Stimulated activated CD8-positive, alpha-beta memory T cell treated with anti-CD3 and anti-CD28 coated beads, Interleukin-7, amount 100 ng/mL, for 1 hour (primary cell): ENCODE measurements at places on chromosomes 3 and 15.

- no peak for DNase-seq
Observed at GRCh38 chr3:179250803-179251476, at the start of gene KCNMB3. KCNMB3 (minus strand) TSS chr3:179251114; CDS start chr3:179250990, 124 bp downstream.

GRCh38 chr15:89490814-89491315 lies 5.5 kb downstream of the RHCG start:
- no peak for DNase-seq

- no peak for DNase-seq
Observed at GRCh38 chr15:28981921-28982320, 96.1 kb downstream of the APBA2 start.

GRCh38 chr3:105764378-105765307 lies 104.2 kb downstream of the CBLB start:
- DNase-seq = no peak

GRCh38 chr3:146159616-146160320 lies 1.2 kb downstream of the PLOD2 start:
- no peak for DNase-seq

GRCh38 chr3:43294975-43295374 lies 8.6 kb downstream of the SNRK start:
- no peak for DNase-seq

- no peak for DNase-seq
Observed at GRCh38 chr3:42078677-42079076, 12.5 kb upstream of the TRAK1 start.

GRCh38 chr3:128468285-128468790 lies 1.6 kb upstream of the DNAJB8 start:
- no peak for DNase-seq

DNA sequence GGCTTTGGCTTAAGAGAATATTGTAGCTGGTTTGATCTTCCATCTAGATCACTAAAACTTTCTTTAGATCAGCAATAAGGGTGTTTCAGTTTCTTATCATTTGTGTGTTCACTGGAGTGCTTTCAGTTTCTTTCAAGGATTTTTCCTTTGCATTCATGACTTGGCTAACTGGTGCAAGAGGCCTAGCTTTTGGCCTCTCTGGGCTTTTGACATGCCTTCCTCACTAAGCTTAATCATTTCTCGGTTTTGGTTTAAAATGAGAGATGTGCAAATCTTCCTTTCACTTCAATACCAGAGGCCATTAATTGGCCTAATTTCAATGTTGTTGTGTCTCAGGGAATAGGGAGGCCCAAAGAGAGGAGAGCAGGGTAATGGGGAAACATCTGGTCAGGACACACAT lies 30.3 kb upstream of the CCNB2 start:
- no peak for DNase-seq

DNA sequence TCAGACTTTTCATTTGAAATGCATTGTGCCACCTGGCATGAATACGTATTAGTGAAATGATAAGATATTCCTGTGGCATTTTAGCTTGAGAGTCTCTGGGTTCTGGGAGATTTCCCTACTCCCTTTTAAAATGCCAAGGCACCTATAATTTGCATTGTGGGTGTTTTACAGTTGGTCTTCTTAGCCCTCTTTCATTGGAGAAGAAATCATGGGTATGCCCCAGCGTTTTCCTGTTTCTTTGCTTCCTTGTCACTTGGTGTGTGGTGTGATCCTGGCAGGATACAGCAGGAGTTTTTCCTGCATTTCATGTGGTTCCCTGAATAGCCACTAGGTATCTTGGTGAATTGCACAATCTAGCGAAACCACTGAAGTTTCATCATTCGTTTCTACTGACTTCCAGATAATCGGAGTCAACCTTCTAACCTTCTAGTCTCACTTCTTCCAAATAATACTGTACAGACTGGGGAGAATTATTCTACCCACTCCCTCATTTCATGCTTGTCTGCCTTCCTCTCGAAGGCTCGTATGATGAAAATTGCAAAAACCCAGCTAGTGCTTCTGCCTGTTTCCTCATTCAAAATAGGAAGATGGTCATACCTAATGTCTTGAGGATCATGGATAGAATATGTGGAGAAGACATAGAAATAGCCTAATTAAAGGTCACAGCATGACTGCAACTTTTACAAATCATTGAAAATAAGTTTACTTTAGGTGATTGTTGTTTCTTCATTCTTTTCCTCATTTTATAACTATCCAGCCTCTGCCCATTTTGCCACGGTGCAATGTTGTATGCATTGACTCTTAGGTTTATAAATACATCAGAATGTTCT lies 2.6 kb downstream of the BHLHE40 start:
- DNase-seq = no peak

DNA sequence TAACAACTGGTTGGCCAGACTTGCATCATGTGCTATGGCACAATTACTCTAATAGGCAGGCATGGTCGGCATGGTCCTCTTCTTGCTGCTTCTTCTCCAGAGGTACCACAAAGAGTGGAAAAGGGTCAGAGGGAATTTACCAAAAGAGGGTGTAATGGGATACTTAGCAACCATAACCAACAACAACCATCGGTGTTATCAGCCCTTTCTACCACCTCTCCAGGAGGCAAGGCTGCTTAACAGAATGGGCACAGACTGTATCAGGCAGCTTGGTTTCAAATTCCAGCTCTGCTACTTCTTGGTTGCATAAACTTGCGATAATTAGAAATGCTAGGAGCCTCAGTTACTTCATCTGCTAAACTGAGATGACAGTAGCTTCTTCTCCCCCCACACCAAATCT lies 284.6 kb upstream of the CRBN start:
- no peak for DNase-seq

DNA sequence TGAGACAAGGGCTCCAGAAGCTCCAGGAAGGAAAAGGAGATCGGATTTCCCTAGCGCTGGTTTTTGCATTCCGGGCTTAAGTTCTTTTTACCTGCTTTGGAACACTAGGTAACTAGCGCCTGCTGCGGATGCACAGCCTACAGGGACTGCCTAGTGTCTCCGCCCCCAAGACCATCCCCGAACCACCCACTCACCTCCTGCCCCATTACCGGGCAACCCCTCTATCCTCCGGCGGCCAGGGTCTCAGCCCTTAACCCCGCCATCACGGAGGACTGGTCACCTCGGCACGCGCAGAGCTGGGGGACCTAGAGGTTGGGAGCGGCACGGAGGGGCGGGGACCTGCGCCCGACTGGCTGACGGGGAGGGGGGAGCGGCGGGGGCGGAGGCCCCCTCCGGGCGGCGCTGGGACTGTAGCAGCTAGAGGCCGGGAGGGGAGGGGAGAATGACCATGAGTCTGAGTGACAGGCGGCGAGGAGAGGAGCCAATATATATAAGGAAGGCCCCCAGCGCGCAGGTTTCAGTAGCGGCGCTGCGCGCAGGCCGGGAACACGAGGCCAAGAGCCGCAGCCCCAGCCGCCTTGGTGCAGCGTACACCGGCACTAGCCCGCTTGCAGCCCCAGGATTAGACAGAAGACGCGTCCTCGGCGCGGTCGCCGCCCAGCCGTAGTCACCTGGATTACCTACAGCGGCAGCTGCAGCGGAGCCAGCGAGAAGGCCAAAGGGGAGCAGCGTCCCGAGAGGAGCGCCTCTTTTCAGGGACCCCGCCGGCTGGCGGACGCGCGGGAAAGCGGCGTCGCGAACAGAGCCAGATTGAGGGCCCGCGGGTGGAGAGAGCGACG lies at the start of gene DLL4:
Gene DLL4 (plus strand): TSS at position 520 of the 839 bp plus-strand sequence. CDS start 329 bp downstream, outside the sequence.
- DNase-seq = no peak

DNA sequence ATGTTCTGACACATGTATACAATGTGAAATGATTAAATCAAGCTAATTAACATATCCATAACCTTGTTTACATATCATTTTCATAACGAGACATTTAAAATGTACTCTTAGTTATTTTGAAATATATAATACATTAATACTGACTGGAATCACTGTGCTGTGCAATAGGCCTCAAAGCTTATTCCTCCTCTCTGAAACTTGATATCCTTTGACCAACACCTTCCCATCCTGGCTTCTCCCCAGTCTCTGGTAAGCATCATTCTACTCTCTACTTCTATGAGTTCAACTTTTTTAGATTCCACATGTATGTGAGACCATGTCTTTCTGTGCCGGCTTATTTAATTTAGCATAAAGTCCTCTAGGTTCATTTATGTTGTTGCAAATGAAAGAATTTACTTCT lies 47.1 kb upstream of the IL20RB start:
- no peak for DNase-seq

- DNase-seq = no peak
Observed at GRCh38 chr15:52486003-52486996, 42.4 kb downstream of the MYO5A start.

DNA sequence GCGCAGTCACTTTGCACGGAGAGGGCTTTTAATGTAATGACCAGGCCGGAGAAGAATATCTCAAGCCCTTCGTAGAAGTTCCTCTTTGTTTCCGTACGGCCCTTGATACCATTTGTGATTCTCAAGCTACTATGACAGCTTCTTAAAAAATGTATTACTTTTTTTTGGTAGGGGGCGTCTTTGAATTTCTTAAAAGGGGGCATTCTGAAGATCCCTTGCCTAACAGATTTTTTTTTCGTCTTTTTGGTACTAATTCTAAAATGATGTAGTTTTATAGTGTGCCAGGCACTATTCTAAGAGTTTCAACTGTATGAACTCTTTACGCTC lies 614.0 kb downstream of the MCTP2 start:
- no peak for DNase-seq

- no peak for DNase-seq
Observed at GRCh38 chr3:130465521-130465920, 51.5 kb upstream of the COL6A6 start.

GRCh38 chr3:147406028-147406931 lies at the start of gene ZIC4:
ZIC4 (minus strand) TSS chr3:147406543; CDS start chr3:147402797, 3,746 bp downstream.
- DNase-seq = no peak

DNA sequence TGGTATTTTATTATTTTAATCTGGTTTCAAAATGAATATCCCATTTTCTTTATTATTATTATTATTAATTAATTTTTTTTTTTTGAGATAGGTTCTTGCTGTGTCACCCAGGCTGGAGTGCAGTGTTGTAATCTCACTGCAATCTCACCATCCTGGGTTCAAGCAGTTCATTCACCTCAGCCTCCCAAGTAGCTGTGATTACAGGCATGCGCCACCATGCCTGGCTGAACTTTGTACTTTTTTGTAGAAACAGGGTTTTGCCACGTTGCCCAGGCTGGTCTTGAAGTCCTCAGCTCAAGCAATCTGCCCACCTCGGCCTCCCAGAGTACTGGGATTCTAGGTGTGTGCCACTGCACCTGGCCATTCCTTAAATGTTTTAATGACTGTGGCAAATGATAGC lies 28.6 kb downstream of the DAG1 start:
- DNase-seq = no peak

DNA sequence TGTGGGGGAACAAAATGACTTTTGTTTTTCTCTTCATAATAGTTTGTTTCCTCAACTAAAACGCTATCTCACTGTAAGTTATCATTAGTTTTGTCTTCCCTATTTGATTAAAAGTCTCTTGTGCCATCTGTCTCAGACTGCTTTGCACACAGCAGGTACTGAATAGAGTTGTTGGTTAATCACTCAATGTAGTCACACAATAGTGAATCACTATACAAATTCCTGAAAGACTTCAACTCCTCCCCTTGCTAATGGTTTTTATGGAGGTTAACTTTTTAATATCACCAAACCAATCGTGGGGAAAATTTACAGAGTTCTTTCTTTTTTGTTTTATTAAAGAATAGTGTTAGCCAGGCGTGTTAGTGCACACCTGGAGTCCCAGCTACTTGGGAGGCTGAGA lies 2.6 kb upstream of the NGLY1 start:
- no peak for DNase-seq

GRCh38 chr15:55250941-55251340 lies 38.7 kb downstream of the RAB27A start:
- no peak for DNase-seq

DNA sequence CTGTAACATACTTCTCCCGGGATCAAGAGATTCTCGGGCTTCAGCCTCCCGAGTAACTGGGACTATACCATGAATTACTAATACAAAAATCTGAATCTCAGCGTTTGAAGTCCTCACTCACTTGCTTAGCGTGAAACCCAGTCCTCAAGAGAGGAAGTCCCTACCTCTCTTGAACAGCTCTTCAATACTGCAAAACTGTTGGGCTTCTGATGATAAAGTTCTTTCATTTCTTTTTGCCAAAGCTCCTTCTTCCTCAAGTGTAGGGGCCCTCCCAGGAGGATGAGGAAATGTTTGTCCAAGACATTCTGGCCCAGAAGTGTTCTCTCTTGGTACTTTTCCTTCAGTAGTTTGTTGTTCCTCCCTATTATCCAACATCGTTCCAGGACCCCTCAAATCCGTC lies 48.5 kb downstream of the FMN1 start:
- DNase-seq = no peak

- no peak for DNase-seq
Observed at GRCh38 chr3:160400702-160401150, 1.3 kb downstream of the SMC4 start.

DNA sequence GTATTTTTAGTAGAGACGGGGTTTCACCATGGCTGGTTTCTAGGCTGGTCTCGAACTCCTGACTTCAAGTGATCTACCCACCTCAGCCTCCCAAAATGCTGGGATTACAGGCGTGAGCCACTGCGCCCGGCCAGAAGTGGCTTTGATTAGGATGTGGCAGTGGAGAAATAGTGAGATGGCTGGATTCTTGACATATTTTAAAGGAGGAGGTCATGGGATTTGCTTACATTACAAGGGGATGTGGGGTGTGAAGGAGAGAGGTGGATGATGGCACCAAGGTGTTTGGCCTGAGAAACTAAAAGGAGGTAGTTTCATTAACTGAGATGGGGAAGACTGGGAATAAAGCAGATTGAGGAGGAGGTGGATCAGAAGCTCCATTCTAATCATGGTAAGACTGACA lies 15.0 kb upstream of the LTF start:
- DNase-seq = no peak

- no peak for DNase-seq
Observed at GRCh38 chr3:173753593-173753992, 356.0 kb downstream of the NLGN1 start.

DNA sequence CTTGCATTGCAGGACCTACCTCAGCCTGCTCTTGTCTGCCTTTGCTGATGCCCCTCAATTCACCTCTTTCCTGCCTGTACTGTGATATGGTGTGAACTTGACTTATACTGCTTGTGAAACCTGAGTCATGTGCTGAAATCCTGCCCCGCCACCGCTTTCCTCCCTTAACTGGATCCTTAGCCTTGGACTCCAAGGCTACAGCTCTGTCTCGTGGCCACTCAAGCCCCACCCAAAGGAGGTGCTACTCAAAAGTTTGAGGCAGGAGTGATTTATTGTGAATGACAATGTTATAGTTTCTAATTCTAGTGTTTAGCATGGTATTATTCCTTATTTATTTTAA lies 56.1 kb downstream of the MYZAP start:
- no peak for DNase-seq

DNA sequence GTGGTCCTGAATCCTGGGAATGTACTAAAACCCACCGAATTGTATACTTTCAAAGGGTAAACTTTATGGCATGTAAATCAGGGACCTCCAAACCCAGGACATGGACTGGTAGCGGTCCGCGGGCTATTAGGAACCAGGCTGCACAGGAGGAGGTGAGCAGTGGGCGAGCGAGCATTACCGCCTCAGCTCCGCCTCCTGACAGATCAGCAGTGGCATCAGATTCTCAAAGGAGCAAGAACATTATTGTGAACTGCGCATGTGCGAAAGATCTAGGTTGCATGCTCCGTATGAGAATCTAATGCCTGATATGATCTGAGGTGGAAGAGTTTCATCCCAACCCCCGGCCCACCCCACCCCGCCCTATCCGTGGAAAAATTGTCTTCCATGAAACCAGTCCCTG lies 22.2 kb downstream of the HEG1 start:
- no peak for DNase-seq

- no peak for DNase-seq
Observed at GRCh38 chr3:31102196-31102879, 207.9 kb upstream of the GADL1 start.
